ENCODE measurements at places on chromosomes 16 and 17.

DNA sequence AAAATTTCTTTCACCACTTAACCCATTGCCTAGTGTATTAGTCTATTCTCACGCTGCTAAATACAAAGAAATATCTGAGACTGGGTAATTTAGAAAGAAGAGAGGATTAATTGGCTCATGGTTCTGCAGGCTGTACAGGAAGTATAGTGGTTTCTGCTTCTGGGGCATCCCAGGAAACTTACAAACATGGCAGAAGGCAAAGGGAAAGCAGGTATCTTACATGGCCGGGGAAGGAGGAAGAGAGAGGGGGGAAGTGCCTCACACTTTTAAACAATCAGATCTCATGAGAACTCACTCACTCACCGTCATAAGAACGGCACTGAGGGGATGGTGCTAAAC is 931.4 kb upstream of the SOX9 start:
- no peak for DNase-seq

- no peak for DNase-seq
Measured at GRCh38 chr17:77636835-77637817, 321.4 kb upstream of the TNRC6C start.

GRCh38 chr17:61757168-61757567 is 106.2 kb downstream of the BRIP1 start:
- no peak for DNase-seq

DNA sequence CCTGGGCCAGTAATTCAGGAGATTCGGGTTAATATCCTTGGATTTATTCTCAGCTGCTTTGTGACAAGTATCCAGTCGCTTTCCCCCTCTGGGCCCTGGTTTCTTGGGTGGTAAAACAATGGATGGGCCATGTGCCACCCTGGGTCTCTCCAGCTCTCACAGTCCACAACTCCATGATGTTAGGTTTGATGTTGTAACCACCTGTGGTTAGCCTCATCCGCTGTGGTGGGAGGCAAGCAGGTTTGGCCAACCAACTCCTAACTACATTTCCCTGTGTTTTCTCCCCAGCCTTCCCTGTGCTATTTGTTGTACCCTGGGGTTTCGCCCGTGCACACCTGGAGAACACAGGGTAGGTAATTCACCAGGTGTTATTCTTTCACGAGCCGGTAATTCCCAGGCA is 35.1 kb downstream of the GLP2R start:
- DNase-seq = no peak

DNA sequence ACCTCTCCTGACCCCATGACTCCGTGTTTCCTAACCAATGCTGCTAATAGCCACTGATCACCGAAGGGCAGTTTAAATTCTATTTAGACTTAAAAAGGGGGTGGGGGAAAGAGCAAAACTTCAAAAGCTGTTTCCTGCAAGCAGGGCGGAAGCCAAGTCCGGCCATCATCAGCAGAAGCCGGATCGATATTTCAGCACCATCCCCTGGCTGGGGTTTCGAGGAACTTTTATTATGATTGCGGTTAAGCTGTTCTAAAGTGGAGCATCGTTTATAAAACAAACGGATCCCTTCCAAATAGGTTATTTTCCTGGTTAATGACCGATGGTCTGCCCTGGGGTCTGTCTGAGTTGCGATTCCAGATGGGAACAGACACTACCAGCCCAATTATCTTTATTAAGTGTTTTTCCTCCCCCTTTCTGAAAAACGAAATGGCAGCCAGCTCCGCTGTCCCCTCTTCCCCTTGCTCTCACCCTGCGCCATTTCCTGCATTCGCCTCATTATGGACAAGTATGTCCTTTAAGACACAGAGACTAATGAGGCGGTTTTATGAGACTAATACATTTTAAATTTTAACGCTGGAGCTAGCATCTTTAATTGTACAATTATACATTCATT is 76.1 kb upstream of the IRX3 start:
- no peak for DNase-seq

DNA sequence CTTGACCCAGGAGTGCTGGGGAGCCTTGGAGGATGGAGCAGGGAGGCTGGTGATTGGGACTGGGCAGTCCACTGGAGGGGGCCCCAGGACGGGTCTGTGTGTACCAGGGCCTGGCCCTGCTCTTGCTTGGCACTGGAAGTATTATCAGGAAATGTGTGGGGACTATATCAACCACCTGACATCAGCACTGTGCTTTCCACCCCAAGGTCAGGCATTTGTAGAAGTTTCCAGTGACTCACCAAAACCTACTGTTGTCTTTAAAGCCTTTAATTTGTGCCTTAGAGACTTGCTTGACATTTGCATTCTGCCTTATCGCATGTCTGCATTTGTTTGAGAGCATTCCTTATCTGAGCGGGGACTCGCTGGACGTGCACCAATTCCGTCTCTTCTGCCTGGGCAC is 323.1 kb downstream of the FOXL1 start:
- DNase-seq = no peak

- no peak for DNase-seq
Measured at GRCh38 chr16:89864527-89864820, 8.9 kb upstream of the TCF25 start.

GRCh38 chr17:2094891-2095535 is 40.1 kb downstream of the HIC1 start:
- no peak for DNase-seq

GRCh38 chr16:54546521-54546920 is 259.9 kb upstream of the IRX3 start:
- DNase-seq = no peak

GRCh38 chr17:4522661-4523060 is 24.0 kb downstream of the SPNS2 start:
- no peak for DNase-seq

DNA sequence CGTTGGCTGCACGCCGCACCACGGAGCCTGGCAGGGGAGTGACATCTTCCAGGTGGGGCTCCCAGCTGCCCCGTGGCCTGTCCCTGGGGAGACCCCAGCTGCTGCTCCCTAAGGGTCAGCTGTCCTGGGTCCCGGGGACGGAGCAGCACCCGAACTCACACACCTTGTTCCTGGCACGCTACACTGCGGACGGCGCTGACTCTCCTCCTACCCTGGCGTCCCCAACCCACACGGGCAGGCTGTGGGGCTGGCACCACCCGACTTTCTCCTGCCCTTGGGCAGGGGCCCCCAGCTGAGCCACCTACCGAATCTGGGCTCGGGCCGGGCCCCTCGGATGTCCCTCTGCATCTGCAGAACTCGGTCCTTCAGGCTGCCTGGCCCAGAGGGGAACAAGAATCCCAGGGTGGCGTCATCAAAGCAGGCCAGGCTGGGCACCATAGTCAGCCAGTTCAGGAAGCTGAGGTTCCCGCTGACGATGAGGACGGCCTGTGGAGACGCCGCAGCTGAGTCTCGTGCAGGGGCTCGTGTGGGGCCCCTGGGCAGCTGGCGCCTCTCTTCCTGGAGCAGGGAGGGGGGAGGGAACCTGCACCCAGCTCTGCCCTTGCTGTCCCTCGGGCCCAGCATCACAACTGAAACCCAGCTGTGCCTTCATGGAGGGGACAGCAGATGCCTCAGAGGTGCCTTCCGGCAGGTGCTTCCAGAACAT is 70.5 kb upstream of the GNG13 start:
- DNase-seq = no peak

DNA sequence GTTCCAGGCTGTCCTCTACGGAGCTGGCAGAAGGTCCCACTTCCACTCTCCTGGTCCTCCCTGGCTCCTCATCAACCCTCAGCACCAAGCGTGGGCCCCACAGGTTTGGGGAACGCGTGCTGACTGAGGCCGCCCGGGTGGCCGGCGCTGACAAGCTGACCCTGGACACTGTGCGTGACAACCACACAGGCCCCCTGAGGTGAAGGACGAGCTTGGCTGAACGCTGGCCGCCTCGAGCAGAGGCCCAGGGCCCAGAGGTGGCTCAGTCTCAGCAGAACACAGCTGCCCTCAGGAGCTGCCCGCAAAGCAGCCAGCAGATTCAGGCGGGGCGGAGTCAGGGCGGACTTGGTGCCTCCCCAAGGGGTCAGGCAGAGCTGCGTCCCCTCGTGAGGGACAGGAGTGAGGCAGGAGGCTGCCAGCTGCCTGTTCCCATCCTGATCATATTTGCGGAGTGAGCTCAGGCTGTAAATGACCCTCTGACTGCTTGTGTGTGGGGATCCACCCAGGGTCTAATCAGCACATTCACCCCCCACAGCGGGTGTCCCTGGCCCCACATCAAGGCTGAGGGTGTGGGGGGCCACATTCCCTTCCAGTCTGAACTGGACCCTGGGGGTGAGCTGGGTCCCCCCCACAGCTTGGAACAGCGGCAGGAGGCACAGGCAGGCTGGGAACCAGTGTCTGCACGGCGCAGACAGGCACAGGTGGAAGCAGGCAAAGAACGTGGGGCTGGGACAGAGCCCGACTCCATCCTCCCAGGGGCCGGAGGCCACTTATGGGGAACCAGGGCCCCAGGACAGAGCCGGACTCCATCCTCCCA is 105.1 kb upstream of the METRNL start:
- peak; percentile 1 for DNase-seq

DNA sequence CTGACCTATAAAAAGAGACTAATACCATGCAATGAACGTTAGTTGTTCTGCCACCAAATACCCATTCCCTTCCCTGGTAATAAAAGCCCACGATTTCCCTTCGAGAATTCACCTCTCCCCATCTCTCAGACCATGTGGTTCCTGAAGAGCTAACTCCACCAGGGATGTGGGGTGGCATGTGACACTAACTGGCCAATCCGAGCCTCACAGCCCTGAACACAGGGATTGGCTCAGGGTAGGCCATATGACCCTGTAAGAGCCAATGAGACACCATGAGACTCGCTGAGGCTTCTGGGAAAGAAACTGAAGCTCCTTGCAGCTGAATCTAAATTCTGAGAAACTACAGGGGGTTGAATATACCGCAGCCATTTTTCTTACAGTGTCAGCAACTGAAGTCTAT is 21.1 kb downstream of the HELZ start:
- no peak for DNase-seq

DNA sequence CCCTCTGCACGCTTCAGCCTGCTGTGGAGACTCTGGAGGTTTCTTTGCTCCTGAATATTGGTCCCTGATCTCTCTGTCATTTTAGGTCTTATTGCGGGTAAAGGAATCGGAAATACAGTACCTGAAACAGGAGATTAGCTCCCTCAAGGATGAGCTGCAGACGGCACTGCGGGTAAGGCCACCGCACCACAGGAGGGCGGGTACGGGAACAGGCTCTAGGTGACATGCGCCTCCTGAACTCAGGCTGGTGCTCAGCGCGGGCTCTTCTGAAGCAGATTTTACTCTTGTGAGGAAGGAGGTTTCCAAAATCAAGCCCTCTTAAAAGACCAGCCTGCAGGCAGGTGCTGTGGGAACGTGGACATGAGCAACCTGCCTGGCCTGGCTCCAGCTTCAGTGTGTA is 29.8 kb downstream of the PLD6 start:
- DNase-seq = no peak

GRCh38 chr17:65776890-65777289 is 215.4 kb upstream of the AXIN2 start:
- no peak for DNase-seq

- DNase-seq = no peak
Measured at GRCh38 chr17:42109086-42109485, 3.4 kb downstream of the DHX58 start.

GRCh38 chr17:63516910-63517824 is 6.0 kb upstream of the KCNH6 start:
- DNase-seq = no peak

GRCh38 chr17:7219812-7220592 is at the start of the genes ACADVL and DLG4:
Gene ACADVL (plus strand): TSS chr17:7219938. CDS start chr17:7219985, 47 bp downstream.
Gene DLG4 (minus strand): TSS chr17:7219836.
- DNase-seq = peak; percentile 73
